Stimulated activated CD4-positive, alpha-beta T cell treated with anti-CD3 and anti-CD28 coated beads, Interleukin-15, amount 100 ng/mL, for 1 hour (primary cell): ENCODE measurements at places on chromosomes 4 and X.
A peak's percentile ranks its signal among the peaks of the same experiment; 100 is the strongest.

GRCh38 chr4:103091601-103092223 is 7.9 kb downstream of the BDH2 start:
- DNase-seq, result no peak

DNA sequence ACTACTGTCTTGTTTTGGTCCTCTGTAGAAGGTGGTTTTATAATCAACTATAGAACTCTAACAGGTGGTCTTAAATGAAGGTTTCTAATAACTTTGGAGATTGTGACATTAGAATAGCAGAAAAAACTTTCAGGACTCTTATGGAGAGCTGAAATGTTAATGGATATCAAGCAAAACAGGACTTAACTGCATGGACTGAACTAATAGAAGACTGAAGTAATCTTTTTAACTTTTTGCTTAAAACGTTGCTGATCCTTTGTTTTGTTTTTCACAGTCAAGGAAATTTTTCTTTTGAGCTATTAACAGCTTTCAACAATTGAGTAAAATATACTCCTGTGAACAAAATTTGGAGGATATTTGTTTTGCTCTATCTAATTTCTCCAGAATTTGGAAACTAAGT is 17.2 kb downstream of the NXT2 start:
- no peak for DNase-seq

GRCh38 chr4:8414377-8414776 is 26.1 kb downstream of the ACOX3 start:
- DNase-seq, result no peak

DNA sequence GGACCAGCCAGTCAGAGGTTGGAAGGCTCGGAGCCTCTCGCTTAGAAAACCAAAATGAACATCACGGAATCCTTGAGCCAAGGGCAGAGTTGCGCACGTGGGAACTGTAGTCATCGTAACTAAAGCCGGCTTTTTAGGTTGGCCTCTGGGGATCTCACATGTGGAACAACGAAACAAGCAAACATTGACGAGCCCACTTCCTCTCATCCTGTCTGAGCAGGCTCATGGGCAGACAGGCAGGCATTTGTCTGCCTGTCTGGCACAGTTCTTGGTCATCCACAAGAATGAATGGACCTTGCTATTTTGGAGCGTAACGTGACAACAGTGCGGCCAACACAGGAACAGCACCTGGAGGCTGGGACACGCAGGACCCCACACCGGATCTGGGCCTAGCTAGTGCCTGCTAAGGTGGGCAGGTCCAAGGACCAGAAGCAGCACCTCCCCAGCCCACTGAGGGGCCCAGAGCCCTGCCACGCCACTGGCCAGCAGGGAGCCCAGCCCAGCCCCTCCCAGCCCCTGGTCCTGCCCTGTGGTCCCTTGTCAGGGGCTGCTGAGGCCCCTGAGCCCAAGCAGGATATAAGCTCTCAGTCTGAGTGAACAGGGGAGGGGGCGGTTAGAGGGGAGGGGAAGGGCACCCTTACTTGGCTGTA is 9.2 kb upstream of the TREX2 start:
- DNase-seq, result no peak

DNA sequence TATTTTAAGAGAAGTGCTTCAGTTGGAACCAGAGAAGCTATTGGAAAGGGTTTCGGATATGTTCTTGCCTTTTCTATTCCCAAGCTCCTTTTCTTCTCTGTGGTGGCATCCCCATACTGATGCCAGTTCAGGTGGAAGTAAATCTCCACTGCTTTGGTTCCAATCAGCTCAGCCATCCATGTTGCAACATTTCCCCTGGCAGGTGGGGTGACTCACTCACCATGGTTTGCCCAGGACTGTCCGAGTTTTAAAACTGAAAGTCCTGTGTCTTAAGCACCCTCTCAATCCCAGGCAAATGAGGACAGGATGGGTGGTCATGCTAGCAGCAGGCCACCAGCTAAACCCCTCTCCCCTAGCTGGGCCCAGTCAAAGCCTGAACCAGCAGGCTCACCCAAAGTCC is 15.1 kb downstream of the RAI2 start:
- DNase-seq, result no peak

GRCh38 chr4:185541251-185541727 is 6.0 kb upstream of the PDLIM3 start:
- DNase-seq, result no peak

DNA sequence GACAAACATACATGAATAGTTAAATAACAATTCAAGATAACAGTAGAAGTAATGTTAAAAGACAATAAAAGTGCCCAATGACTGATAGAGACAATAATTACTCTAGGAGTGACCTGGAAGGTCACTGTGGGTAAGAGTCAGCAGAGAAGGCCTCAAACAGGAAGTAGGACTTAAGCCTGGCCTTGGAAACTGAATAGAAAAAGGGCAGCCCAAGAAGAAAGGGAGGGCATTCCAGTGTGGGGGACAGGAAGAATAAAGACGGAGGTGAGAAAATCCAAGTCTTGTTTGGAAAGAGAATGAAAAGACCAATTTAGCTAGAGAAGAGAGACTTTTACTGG is 6.0 kb downstream of the P2RY4 start:
- no peak for DNase-seq

DNA sequence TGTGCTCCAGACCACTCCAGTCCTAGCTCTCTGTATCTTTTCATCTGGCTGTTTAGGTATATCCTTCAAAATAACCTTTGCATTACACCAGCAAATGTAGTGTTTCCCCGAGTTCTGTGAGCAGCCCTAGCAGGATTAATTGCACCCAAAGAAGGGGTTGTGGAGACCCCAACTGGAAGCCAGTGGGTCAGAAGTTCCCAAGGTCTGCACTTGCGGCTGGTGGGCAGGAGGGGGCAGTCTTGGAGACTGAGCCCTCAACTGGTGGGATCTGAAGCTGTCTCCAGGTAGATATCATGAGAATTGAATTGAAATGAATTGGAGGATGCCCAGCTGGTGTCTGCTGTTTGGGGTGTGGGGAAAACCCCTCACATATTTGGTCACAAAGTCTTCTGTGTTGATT is 1485.3 kb upstream of the TENM3 start:
- DNase-seq, result no peak

DNA sequence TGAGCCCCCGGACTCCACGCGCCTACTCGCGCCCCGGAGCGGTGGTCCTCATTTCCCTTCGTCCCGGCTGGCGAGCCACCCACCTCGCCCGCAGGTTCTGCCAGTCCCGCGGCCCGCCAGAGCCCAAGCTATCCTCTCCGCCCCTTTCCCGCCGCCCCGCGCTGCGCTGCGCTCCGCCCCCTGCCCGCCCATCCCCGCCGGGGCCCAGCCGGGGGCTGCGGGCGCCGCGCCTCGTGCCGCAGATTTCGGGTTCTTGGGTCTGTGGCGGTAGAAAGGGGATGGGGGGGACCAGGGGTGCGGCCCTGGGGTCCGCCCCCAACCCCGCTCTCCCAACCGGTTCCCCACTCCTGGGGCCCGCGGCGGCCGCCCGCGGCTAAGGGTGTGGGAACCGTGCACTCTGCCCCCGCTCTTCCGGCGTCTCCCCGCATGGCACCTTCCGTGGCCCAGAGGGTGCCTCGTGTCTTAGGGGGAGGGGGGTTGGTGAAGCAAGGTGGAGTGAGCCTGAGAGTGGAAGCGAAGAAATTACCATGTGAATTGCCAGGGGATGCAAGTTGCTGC is 650.8 kb upstream of the DIPK2B start:
- DNase-seq, result peak; percentile 54
